Brain (organoid and tissue), 16 donors: ENCODE measurements at places on chromosomes 7 and 10. TPM values are rescaled to one million over a fixed set of nuclear protein-coding genes. Genes with fewer than 3 reads are reported as not detected.

DNA sequence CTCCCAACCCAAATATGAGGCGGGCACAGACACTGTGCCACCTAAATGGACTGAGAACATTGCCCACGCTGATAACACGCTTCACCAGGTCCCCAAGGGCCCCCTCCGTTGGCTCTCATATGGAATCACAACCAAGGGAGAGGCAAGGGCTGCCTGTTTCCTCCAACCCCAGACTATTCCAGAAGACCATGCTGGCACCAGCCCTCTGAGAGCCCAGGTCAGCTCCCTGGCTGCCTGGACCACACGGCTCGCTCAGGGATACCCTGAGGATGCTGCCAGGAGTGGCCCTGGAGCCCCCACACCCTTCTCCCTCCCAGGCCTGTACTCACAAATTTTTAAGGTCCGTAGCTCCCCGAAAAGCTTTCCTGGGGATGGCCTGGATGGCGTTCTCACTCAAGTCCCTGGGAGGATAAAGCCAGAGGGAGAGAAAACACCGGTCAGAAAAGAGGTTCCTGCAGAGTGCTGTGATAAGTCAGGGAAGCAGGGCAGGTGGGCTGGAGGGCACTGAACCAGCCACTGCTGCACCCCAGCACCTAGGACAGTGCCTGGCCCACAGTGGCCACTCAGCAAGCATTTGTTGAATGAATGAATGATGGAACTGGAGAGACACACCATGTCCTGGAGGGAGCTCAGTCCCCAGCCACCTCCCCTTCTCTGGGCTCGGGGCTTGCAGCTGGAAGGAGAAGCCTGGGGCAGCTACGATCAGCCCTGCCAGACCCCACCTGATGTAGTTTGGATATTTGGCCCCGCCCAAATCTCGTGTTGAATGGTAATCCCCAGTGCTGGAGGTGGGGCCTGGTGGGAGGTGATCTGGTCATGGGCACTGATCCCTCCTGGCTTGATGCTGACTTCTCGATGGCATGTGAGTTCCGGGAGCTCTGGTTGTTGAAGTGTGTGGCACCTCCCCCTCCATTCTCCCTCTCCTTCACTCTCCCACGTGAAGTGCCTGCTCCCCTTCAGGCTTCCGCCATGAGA is 119.8 kb downstream of the SLIT1 start:
- DNase-seq: no peak

GRCh38 chr7:2202901-2203765 is 29.6 kb downstream of the MAD1L1 start:
- DNase-seq: peak; percentile 63

- DNase-seq: no peak
Measured at GRCh38 chr10:62728479-62728878, 76.0 kb upstream of the ADO start.

- DNase-seq: no peak
Measured at GRCh38 chr7:20229646-20230500, 12.7 kb upstream of the MACC1 start.

DNA sequence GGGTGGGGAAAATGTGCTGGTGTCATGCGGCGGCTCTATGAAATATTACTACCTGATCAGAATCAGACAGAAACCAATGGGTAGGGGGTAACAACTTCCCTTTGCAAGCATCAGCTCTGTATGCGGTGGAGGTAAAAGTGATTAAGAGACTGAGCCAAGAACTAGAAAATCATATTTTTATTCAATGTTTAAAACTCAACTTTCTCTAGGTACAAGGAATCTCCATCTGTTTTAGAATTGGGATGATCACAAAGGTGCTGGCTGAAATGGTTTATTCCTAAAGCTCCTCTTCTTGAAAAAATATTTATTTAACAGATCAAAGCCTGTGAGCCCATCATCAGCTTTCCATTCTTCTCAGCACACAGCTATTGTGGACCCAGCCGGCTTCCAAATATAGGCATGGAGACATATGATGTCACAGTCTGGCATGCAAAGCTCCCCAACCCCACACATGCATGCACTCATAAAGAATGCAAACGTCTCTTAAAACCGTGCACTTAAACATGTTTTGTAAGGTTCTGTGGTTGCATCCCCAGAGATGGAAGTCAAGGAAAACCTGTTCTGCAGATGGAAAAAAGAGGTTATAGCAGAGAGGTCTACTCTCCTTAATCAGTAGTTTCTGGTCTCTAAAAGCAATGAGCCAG is 126.0 kb downstream of the SKIDA1 start:
- DNase-seq: peak; percentile 24

DNA sequence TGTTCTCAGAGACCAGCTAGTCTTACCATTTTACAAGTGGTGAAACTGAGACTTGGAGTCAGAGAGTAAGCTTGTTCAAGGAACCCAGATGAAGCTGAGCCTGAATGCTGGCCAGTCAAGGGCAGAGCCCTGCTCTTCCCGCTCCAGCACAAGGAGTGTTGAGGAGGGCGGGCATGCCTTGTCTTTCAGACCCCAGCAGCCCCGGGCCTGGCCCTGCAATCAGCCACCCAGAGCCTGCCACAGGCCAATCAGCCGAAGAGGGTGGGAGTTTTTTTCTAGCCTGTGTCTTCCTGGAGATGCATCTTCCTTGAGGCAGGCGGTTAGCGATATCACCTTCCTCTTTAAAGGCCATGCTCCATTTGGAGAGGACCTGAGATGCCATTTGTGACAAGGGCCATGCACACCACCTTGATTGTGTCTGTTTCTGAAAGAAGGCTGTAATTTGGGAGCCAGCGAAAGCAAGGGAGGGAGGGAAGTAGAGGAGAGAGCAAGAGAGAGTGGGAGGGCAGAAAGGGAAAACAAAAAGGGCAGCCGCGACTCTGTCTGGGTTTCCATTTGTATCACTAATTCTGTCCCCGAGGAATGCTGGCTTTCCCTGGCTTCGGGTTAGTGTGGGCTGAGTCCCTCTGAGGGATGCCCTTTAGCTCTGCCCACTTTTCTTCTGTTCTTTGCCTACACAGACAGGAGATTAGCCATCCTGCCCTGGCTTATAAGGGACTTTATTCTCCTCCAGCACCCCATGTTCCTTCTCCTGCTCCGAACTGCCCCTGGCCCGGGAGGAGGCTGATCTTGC is 8.0 kb downstream of the CDH23 start:
- no peak for DNase-seq

GRCh38 chr10:28293236-28294168 is 9.4 kb downstream of the MPP7 start:
- no peak for DNase-seq

DNA sequence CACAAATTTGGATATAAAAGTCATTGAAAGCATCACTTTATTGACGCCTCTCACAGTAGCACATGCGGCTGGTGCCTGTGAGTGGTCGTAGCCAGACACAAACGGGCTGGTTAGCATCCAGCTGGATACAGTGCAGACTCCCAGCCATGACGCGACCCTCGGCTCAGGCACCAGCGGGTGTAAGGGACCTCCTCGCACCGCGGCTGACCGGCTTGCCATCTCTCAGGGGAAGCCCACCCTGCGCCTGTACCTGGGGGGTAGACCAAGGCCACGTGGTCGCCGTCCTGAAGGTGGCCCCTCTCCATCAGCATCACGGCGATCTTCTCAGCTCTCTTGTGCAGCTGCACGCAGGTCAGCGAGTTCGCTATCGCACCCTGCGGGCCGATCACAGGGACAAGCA is 213.8 kb downstream of the ZMYND11 start:
- no peak for DNase-seq

DNA sequence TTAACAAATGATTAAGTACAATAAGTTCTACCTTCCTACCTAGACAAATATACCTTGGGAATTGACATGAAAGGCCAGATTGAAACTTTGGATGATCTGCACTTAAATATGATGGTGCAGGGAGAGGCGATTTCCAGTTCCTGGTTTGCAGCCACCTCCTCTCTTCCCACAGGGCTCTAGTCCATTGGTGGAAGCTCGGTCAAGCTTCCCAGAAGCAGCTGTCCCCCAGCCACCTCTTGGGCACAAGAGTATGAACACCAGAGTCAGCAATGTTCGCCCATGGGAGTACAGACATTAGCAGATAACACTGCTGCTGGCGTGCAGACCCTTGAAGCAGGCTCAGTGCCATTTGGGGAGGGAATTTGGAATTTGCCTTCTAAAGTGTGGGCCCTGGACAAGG is 1.5 kb upstream of the CPVL start:
- DNase-seq: no peak

GRCh38 chr7:83347945-83348444 is 185.3 kb upstream of the PCLO start:
- peak; percentile 24 for DNase-seq

- DNase-seq: no peak
Measured at GRCh38 chr10:17744341-17744861, 7.6 kb upstream of the TMEM236 start.

DNA sequence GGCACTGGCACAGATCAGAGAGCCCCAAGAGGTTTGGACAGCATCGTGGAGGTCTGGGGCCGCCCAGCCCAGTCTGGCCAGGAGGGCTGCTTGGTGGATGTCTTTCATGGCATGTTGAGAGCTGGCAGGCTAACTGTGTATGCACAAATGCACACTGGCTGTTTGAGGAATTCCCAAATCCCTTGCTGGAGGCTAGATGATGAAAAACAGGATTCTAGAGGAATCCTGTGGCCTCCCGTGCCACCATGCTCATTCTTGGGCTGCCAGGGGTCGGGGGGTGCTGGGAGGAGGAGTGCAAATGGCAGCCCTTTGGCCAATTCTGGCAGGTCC is 26.5 kb downstream of the LEP start:
- DNase-seq: no peak

- DNase-seq: no peak
Measured at GRCh38 chr7:90312745-90313144, 8.4 kb downstream of the FAM237B start.

DNA sequence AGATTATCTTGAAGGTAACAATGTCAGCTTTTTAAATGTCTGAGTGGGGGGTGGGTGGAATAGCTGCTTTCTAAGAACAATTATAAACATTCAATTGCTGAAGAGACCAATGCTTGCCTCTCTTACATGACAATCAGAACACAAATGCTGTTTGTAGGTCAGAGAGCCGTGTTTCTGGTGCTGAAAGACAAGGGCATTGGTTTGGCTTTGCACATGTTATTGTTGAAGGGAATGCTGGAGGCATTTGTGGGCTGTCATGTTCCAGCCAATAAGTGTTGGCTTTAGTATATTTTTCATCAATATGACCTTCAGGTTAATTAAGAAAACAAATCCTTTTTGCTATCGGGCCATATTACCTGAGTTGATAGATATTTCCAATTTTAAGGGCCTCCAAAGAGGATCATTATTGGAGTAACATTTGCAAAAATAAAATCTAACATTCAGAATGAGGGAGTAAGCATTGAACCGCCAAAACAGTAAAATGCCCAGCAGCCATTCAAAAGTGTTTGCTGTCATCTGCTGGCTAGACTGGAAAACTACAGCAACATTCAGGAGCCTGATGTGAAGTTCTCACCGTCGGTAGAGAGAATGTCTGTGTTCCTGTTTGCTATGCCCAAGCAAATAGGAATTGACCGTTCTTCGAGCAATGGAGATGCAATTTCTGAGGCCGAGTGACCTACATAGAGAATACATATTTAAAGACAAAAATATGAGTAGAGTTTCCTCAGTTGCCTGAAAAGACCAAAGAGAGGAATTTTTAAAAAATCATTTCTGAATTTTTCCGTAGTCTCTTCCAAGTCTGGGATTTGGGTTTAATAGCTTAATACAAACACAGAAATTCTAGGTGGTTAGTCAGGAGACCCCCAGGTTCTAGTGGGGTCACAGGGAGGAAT is 118.9 kb downstream of the APBB1IP start:
- DNase-seq: peak; percentile 88

- peak; percentile 25 for DNase-seq
Measured at GRCh38 chr7:99030951-99031350, 113.0 kb downstream of the SMURF1 start.

DNA sequence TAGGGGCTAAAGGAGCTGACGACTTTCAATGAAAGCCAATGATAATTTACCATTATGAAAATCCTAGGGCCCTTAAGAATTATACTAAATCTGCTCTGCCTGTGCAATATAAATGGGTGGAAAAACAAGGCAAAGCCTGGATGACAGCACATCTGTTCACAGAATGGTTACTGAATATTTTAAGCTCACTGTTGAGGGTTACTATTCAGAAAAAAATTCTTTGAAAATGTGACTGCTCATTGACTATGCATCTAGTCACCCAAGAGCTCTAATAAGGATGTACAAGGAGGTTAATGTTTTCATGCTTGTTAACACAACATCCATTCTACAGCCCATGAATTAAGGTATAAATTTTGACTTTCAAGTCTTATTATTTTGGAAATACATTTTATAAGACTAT is 8.9 kb downstream of the DKK1 start:
- no peak for DNase-seq

GRCh38 chr7:36810489-36810888 is 86.2 kb upstream of the AOAH start:
- DNase-seq: no peak

- no peak for DNase-seq
Measured at GRCh38 chr7:116542618-116543017, 17.8 kb downstream of the CAV1 start.

GRCh38 chr10:116104210-116104932 is 168.6 kb downstream of the GFRA1 start:
- no peak for DNase-seq

DNA sequence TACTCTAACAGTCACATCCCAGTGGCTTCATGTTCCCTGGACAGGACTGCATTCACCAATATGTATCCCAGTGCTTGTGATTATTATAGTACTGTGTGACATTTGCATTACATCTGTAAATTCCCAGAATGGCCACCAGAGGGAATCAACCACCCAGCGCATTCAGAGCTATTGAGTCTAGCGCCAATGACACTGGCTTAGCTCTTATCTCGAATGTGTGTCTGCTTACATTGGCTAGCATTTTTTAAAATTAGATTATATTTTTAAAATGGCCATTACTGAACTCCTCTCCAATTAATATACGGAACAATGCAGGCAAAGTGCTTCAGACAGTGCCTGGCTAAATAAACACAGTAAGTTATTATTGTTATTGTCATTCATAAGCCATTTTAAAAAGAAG is 36.3 kb downstream of the TRIL start:
- DNase-seq: peak; percentile 88

DNA sequence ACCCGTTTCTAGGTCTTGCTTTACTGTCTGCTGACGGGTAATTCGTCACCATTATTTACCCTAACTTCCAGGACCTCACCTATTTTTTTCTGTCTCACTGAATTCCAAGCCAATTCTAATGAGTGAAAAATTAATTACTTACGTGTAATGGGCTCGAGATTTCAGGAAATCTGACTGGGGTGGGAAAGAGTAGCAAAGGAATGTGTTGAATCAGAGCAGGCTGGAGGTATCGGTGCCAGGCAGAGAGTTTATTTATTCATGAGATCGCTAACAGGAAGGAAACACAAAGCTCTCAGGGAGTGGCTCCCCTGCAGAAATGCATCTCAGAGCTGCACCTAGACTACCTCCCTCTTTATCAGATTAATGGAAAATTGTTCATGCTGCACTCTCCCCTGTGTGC is 4.0 kb upstream of the DIP2C start:
- no peak for DNase-seq

- no peak for DNase-seq
Measured at GRCh38 chr7:3960050-3960763, 659.2 kb downstream of the SDK1 start.

The CNPY1 gene
- polyA plus RNA-seq: 0.97 TPM

The SLC26A5 gene
- 0.49 TPM for polyA plus RNA-seq

The BMPR1A gene
- 7.2 TPM for polyA plus RNA-seq

The CASD1 gene
- polyA plus RNA-seq: 11.6 TPM

The AKR1B1 gene
- polyA plus RNA-seq: 171 TPM

The NME8 gene
- not detected for polyA plus RNA-seq

The C10orf53 gene
- polyA plus RNA-seq: not detected

The CYP3A7 gene
- polyA plus RNA-seq: not detected

The PDE1C gene
- 7.2 TPM for polyA plus RNA-seq

The MKI67 gene
- polyA plus RNA-seq: 51.3 TPM
